ENCODE measurements at places on chromosomes 16 and 17.

DNA sequence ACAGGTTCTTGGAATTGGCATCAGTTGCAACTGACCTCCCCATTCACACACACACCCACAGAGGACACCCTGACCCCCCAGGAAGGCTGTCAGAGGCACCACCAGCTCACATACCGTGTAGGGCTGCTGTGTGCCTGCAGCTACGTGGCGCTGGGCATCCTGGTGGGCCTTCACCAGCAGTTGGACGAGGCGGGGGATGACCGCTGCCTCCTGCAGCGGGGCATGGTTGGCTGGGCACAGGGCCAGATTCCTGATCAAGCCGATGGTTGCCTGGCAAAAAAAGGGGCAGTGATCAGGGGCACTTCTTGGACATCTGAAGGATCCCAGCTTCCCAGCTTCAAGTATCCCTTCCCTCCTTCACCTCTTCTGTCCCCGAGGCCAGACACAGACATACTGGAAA is 24.2 kb upstream of the HAP1 start:
- no peak for DNase-seq

DNA sequence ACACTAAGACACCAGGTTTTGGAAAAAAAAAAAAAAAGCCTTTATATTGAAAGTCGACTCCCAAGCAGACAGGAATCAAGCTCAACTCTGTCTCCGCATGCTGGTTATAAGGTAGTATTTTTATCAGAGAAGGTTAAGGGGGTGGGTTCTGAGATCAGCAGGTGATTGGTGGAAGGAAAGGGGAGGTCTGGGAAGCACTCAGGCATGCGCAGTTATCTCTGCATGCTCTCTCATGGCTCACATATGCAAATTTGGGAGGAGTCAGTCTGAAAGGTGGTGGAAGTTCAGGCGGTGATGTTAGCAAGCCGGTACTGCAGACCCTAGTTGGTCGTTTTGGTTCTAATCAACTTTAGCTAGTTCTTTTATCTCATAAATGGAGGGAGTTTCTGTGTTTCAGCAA is 357.6 kb upstream of the C16orf82 start:
- no peak for DNase-seq

DNA sequence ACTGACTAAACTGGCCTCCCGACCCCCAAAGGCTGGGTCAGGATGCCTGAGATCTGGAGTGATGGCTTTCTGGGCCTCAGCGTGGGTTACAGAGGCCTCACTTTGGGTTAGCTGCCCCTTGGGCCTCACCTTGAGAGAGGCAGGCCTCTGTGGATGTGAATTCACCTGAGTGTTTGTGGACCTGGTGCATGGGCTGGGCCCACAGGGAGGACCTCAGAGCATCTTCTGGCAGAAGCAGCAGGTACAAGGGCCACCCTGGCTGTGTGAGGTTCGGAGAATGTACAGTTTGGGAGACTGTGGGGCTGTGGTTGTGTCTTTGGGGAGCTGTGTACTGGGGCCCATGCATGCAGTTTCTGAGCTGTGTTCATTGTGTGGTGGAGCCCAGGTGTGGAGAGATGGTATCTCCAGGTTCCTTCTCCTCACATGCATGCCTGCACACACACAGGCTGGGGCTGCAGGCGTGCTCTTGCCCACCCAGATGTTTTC is 18.3 kb downstream of the RARA start:
- no peak for DNase-seq

- no peak for DNase-seq
These were observed 11.9 kb downstream of the TOX3 start for GRCh38 chr16:52535076-52535475.

DNA sequence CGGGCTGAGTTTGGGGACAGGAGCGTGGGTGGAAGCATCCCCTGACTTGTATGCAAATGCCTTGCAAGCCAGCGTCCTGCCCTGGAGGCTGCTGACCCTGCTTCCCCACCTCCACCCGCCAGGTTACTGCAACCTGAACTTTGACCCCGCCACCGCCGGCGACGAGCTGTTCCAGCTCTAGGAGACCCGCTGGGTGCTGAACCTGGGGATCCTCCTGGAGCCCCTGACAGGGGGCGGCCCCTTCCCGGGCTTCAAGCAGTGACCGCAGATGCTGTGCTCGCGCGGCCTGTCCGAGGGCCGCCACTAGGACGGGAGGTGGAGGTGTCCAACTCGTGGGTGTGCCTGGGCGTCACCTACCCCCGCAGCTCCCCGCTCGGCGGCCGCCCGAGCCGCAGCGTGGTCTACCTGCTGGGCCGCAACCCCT is 10.7 kb upstream of the SLC16A5 start:
- no peak for DNase-seq

GRCh38 chr16:54309341-54309740 is 22.8 kb upstream of the IRX3 start:
- no peak for DNase-seq

DNA sequence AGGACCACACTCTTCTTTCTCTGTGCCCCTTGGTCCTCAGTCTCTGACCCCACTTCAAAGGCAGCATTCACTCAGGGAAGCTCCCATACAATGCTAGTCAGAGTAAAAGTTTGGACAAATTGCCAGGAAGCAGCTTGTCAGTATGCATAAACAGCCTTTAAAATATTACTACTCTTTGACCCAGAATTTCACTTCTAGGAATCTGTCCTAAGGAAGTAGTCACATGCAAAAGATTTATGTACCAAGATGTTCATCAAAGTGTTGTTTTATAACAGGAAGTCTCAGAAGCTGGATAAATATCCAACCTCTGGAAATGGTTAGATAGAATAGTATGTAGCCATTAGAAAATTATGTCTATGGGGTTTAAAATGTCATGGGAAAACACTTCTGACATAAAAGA is 31.0 kb downstream of the MAPT start:
- DNase-seq, result no peak

DNA sequence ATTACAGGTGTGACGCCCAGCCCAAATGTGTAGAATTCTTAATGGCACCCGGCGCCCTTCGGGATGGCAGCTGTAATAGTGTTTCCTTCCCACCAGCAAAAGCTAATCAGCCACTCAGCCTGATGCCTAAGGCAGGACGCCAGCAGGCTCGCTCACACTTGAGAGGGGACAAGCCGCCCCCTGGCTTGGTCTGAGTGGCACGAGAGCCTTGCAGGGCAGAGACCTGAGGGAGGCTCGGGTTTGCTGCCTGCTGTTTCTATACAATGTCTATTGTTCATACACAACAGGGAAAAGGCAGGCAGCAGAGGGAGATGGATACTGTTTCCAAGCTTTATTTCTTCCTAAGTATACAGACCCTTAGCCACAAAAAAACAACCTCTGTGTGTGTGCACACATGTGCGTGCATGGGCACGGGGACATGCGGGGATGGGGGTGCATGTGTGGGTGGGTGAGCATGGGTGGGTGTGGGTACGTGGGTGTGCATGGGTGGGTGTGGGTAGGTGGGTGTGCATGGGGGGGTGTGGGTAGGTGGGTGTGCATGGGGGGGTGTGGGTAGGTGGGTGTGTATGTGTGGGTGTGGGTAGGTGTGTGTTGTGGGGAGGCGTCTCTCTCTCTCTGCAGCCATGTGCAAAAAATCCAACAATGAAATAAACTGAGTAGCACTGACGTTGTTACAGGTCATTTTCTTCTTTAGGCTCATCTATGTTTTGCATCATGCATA is 10.0 kb downstream of the SLC38A8 start:
- DNase-seq, result no peak

DNA sequence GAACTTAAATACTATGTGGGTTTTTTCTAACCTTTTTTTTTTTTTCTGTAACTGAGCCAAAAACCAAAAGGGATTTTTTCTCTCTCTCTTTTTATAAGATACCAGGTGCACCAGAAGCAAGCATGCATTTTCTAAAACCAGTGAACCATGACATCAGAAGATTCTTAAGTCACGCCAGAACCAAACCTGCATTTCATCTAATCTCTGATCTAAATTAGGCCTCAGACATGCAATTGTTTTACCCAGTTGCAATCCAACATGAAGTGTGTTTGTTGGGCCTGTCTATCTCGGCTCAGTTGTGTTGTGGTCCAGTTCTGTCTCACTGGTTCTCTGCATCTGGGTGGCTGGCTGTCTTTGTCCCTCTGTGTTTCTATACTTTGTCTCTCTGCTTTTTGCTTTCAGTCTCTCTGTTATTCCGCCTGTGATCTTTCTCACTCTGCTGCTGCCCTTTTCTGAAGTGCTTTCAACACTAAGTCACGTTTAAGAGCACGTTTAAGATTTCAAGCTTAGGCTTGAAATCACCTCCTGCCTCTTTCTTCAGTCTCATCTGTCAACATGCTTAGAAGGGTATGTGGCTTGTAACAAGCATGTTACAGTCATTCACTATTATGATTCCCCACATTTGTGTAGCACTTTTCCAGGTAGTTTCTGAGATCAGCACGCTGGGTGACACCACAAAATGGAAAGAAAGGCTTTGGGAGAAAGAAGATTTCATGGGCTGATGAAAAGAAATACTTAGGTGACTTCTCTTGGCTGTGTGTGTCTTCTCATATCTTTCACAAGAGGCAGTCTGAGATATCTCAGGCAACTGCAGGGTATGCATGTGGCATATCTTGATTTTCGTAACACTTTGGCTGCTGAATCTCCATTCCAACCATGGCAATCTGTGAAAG is 488.9 kb downstream of the SHISA9 start:
- no peak for DNase-seq

- DNase-seq, result no peak
These were observed 446 bp upstream of the PSMD11 start for GRCh38 chr17:32443827-32444300.

GRCh38 chr17:32482568-32483320 is 4.0 kb upstream of the CDK5R1 start:
- DNase-seq, result no peak

DNA sequence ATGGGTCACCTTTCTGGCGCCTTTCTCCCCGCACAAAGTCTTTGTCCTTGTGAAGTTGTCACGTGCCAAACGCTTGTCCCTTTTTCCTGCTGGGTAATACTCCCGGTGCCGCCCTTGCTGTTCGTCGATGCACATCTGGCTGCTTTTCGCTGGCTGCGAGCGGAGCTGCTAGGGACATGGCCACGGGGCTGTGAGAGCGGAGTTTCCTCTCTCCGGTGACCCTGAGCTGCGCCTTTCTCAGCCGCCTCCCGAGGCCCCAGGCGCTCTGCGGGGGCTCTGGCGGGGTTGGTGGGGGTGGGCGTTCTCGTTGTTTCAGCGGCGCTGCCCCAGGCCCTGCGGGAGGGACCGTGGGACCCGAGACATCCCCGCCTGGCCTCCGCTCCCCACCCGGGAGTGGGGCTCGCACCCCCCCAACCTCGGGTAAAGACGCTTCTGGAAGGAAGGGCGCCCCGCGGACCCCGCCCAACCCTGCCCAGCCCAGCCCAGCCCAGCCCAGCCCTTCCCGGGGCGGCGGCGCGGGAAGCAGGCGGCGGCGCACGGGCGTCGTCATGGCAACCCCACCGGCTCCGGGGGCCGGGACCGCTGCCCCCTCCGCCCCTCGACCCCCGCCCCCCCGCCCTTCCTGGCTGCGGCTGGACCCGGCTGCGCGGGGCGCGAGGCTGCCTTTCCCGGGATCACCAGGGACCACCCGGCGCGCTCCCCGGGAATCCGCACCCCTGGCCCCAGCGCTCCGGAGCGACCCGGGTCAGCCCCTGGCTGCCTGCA is 12.3 kb downstream of the CHMP6 start:
- DNase-seq, result no peak

GRCh38 chr16:57042157-57043111 is 49.9 kb upstream of the CPNE2 start:
- peak; percentile 55 for DNase-seq

DNA sequence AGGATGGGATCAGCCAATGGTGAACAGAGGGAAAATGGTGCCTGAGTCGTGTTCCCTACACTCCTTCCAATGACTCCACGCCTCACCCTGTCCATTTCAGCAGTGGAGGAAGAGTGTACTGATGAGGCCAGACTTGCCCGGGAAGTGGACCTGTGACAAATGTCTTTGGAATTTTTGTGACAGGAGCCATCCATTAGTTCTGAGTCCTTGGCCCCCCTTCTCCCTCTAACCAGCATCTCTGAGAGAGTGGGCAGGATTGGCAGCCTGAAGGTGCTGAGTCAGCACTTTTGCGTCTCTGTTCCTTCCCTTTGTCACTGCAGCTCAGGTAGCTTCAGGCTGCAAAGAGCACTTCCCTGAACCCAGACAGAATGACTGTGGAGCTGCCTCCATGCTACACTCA is 30.8 kb downstream of the BEAN1 start:
- DNase-seq, result no peak

DNA sequence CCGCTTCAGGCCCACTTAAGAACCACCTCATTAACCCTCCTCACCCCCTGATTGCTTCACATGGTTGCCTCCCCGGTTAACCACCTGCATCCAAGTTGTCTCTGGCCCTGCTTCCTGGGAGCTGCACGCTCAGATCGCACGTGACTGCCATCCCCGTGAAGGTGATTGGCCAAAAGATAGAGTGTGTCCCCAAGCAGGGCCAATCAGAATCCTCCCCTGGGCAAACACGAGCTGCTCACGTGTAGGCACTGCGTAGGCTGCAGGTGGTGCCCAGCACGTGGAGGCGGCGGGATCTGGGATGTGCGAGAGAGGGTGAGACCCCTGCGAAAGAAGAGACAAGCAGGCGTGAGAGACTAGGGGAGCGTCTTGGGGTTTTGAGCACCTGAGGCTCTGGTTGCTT is 111.8 kb upstream of the CRHR1 start:
- no peak for DNase-seq

- DNase-seq, result no peak
These were observed 41.7 kb upstream of the CREBBP start for GRCh38 chr16:3922241-3922640.

DNA sequence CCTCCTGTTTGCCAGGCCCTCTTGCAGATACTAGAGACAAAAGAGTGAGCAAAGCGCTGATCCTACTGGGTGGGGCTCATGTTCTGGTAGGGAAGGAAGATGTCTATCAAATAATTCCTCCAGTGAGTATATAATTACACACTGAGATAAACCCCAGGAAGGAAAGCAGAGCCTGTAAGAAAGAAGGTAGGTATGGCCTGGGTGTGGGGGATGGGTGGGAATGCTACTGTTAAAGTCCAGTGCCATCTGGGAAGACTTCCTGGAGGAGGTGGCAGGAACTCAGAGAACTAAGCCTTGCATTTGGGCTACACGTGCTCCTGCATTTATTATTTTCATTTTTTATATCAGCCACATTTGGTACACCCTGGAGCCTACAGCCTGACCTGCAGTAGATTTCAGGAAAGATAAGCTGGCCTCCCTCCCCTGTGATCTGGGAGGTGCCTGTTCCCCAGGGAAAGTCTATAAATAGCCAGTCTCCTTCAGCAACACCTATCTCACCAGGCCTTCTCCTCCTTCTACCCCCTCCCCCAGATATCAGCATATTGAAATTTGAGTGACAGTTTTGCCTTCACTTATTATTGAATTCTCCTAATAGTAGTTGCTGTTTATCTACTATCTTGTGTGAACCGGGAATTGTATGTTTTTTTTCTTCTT is 11.5 kb downstream of the ATP2C2 start:
- DNase-seq, result no peak
